ENCODE measurements at places on chromosomes 16 and 17.

DNA sequence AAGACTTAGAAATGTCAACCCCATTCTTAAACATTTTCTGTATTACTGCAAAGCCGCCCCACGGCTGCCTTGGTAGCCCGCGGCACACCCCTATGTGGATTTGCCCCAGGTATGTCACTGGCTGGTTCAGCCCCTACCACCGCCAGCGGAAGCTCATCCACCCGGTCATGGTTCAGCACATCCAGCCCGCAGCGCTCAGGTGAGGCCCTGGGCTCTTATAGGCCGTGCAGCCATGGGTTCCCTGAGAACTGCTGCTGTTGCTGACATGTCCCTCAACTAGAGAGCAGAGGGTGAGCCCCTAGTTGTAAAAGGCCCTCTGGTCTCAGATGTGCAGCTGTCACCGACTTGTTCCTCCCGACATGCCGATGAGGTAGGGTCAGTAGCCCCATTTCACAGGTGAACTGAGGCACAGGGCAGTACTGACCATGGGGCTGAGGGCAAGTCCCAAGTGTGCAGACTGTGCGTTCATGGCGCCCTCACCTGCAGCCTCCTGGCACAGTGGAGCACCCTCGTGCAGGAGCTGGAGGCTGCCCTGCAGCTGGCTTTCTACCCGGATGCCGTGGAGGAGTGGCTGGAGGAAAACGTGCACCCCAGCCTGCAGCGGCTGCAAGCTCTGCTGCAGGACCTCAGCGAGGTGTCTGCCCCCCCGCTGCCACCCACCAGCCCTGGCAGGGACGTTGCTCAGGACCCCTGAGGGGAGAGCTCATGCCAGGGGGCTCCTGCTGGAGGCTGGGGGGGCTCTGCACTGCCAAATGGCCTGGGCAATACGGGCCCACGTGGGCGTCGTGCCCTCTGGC, 8.7 kb downstream of the CYBC1 start:
- DNase-seq, result no peak

DNA sequence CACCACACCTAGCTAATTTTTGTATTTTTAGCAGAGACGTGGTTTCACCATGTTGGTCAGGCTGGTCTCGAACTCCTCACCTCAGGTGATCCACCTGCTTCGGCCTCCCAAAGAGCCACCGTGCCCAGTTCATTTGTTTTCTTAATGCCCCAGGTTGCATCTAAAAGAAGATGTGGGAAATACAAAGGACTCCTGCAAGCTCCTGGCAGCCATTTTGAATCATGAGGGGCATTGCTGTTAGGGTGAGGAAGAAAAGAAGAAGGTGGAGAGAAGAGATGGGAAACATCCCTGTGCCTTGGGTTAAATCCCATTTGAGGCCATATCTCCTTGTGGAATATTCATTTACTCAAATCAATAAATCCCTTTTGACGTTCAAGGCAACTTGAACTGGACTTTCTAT, 365.3 kb upstream of the ERCC4 start:
- DNase-seq, result no peak

DNA sequence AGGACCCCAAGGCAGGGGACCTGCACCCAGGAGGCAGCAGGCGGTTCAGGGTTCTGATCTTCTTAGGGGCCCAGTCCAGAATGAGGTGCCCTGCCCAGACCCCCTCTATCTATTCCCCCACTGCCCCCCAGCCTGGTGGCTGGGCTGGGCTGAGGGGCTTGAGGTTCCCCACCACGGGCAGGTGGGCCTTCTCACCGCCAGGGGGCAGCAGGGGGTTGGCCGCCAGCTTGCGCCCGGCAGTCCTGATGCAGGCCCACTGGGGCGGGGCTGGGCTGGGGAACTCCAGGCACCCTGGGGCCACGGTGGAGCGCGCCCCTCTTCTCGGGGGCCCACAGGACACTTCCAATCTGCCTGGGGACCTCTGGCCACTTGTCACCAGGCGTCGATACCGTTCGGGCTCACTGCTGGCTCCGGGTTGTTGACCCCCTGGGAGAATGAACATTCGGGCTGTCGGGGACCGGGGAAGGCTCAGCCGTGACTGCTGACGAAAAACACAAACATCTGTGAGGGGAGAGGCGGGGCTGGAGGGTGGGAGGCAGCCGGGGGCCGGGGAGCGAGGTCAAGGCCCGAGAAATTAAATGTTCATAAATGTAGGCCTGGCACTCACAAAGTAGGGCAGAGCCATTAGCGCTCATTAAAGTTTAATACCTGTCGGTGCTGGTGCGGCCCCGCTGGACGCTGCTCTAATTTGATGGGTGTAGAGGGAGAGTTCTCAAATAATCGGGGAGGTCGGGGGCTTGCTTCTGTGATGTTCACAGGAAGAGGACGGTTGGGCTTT, 219.3 kb upstream of the GSE1 start:
- DNase-seq, result peak; percentile 72

DNA sequence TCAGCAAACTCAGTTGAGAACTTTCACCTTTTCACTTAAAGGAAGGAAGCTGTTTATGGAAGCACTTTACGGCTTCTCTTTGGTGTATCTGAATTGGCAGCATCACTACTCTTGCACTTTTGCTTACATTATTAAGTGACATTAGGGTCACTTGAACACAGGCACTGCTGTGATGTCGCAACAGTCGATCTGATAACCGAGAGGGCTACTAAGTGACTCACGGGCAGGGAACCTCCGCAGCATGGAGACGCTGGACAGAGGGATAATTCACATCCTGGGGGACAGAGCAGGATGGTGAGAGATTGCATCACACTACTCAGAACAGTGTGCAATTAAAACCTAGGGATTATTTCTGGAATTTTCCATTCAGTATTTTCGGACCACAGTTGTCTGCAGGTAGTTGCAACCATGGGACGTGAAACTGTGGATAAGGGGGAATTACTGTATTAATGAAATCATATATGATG, 56.5 kb downstream of the DNAH2 start:
- no peak for DNase-seq

GRCh38 chr16:9457215-9457614, 365.8 kb downstream of the HAPSTR1 start:
- DNase-seq, result no peak

DNA sequence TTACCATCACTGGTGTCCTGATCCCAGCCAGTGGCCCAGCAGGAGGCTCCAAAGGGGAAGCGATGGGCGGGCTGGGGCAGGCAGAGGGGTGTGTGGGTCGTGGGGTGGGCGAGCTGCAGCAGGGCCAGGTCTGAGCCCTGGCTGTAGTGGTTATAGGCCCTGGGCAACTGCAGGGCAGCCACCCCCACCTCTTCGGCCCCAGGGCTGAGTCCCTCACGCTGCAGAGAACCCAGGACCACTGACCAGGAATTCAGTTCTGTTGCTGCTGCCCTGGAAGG, 2.2 kb downstream of the PRSS53 start:
- no peak for DNase-seq

- peak; percentile 19 for DNase-seq
These were observed 3.6 kb downstream of the TP53I13 start for GRCh38 chr17:29571883-29572681.

- DNase-seq, result no peak
These were observed 1.5 kb downstream of the TNRC6C start for GRCh38 chr17:77959926-77960521.

DNA sequence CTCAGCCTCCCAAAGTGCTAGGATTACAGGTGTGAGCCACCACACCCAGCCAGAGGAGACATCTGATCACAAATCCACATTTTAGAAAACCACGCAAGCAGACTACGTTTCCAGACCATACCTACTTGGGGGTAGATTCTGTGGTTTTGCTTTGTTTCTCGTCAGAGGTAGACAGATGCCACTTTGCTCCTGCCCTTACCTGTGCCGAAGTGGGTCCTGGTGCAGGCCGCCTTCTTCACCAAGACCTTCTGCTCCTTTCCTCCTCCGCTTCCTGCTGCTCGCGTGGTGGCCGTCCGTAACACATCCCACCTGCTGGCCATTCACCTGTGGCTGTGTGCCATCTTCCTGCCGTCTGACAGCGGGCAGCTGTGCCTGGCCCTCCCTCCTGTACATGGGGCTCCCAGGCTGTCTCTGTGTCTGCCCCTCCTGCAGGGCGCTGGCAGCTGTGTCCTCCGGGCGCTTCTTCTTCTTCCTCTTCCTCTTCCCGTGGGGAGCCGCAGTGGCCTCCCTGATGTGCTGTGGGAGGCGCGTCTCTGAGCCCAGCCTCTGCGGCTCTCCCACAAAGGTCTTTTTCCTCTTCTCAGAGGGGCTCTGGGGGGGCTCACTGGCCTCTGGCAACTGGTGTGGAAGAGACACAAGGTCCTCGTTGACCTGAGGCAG, 21.2 kb upstream of the CYTH1 start:
- DNase-seq, result peak; percentile 27

GRCh38 chr17:52244689-52245088, 86.2 kb upstream of the CA10 start:
- no peak for DNase-seq

- DNase-seq, result no peak
These were observed 45.4 kb downstream of the SOX8 start for GRCh38 chr16:1026784-1027500.

- no peak for DNase-seq
These were observed 1.8 kb upstream of the CDRT4 start for GRCh38 chr17:15469260-15469659.

- DNase-seq, result no peak
These were observed 21.4 kb downstream of the CARD14 start for GRCh38 chr17:80191192-80191591.

GRCh38 chr16:17926461-17926860, 410.1 kb downstream of the NPIPA8 start:
- DNase-seq, result no peak

GRCh38 chr16:66143415-66143814, 223.1 kb upstream of the CDH5 start:
- DNase-seq, result no peak

- no peak for DNase-seq
These were observed 7.6 kb downstream of the TBX2 start for GRCh38 chr17:61406971-61407911.

Data from colonic mucosa (tissue), 4 donors.